ENCODE measurements at places on chromosomes 4 and X. TPM values are rescaled to one million over a fixed set of nuclear protein-coding genes. Genes with fewer than 3 reads are reported as not detected.

F8A2 gene
- total RNA-seq, result not detected

SPIN2A gene
- total RNA-seq, result 0.22 TPM

CHM gene
- total RNA-seq, result 13.1 TPM

ADH1B gene
- total RNA-seq, result 91.9 TPM

MAGED4 gene
- 0.47 TPM for total RNA-seq

GAGE2A gene
- total RNA-seq, result not detected

PPBP gene
- total RNA-seq, result 1.2 TPM

CFP gene
- total RNA-seq, result 3.0 TPM

RBM47 gene
- total RNA-seq, result 2.7 TPM

GAB1 gene
- total RNA-seq, result 87.1 TPM

GRCh38 chr4:151519728-151520415 is 110.9 kb downstream of the FHIP1A start:
- DNase-seq, result no peak
- H3K4me3 ChIP-seq, result no peak overlapping the region
- no peaks in the 10 kb centered on the region for H3K27me3 ChIP-seq
- peaks cover 7% of the 10 kb centered on the region for H3K4me1 ChIP-seq

DNA sequence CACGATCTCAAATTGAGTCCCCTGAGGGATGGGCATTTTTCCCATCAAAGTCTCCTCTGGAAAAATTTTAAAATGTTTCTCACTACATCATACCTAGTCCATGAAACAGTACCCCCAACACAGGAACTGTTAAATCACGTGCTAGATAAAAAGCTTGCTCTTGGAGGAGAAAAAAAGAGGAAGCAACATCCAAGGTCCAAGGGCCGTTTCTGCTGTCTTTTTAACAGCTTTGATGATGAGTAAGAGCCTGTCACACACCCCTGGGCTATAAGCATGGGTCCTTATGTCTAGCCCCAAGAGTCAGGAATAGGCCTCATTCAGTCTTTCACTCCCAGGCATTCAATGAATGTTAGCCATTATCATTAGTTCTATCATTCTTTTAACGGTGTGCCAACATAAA is 128.9 kb downstream of the SH3KBP1 start:
- no peaks in the 10 kb centered on the region for H3K36me3 ChIP-seq
- no peak overlapping the region for H3K4me3 ChIP-seq

- H3K27ac ChIP-seq, result no peak overlapping the region
Observed at GRCh38 chr4:45668128-45668527, 455.7 kb downstream of the GABRG1 start.

DNA sequence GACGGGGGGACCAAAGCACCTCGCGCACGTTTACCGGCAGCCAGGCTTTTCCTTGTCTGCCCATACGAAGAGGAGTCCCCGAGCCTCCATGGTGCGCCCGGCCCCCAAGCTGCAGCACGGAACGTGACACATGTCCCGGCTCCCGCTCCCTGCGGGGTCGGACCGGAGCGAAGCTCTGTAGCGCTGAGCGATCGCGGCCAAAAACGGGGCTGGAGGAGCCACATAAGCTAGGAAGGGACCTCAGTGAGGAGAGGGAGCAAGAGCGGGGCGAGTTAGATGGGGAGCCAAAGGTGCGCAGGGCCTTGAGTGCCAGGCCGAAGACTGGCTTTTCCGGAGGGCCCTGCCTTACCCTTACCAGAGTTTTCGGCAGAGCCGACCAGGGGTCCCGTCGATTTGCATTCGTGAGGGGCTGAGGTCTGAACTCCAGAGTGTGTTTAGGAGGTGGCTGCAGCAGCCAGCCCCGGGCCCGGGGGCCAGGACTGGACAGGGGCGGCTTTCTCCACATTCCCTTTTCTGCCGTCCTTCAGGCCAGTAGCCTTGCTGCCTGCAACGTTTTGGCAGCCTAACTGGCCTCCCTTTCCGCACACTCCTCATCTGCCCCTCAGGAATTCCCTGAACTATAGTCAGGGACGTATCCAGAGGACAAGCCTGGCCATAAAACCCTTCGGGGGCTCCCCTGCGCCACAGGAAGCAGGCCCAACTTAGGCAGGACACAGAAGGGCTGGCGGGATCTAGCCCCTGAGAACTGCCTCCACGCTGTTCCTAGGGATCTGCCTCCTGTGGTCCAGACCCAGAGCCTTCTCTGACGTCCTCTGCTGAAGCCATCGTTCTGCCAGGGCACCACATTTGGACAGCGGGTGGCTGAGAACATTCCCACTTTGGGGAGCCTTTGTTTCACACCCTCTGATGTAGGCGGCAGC is 689 bp downstream of the SSR4 start:
- no peak for DNase-seq
- no peaks in the 10 kb centered on the region for H3K27me3 ChIP-seq
- H3K27ac ChIP-seq, result peak overlapping the region; percentile 98
- H3K36me3 ChIP-seq, result peaks cover 17% of the 10 kb centered on the region
- peaks cover 53% of the 10 kb centered on the region for H3K4me1 ChIP-seq

GRCh38 chr4:56976837-56977320 is 527 bp downstream of the NOA1 start:
- peak; percentile 29 for DNase-seq
- peak overlapping the region; percentile 93 for H3K27ac ChIP-seq
- no peaks in the 10 kb centered on the region for H3K27me3 ChIP-seq
- peak overlapping the region; percentile 96 for H3K4me3 ChIP-seq
- H3K36me3 ChIP-seq, result peaks cover 25% of the 10 kb centered on the region

DNA sequence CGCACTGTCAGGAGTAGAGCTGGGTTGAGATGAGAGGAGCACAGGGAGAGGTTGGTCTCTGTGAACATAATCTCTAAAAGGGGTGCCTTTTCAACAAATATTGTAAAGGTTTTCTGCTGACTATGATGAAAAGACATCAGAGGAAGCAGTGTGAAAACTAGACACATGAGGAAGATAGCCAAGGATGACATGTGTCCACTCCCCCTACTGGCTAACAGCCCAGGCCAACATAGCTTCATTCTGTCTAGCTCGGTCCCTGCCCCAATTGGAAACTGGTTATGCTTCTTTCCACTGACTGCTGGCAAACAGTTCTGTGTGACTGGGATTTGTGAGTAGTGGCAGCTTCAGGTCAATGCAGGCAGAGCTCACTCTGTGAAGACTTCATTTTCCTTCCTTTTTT is 115.4 kb upstream of the ESX1 start:
- no peak overlapping the region for H3K27ac ChIP-seq
- H3K27me3 ChIP-seq, result no peaks in the 10 kb centered on the region
- H3K4me3 ChIP-seq, result no peak overlapping the region
- H3K4me1 ChIP-seq, result no peaks in the 10 kb centered on the region
- DNase-seq, result no peak
- H3K36me3 ChIP-seq, result no peaks in the 10 kb centered on the region

GRCh38 chrX:150143721-150144440 is 205.6 kb upstream of the EOLA2 start:
- no peak overlapping the region for H3K27ac ChIP-seq
- DNase-seq, result no peak
- no peaks in the 10 kb centered on the region for H3K27me3 ChIP-seq
- H3K4me1 ChIP-seq, result no peaks in the 10 kb centered on the region

DNA sequence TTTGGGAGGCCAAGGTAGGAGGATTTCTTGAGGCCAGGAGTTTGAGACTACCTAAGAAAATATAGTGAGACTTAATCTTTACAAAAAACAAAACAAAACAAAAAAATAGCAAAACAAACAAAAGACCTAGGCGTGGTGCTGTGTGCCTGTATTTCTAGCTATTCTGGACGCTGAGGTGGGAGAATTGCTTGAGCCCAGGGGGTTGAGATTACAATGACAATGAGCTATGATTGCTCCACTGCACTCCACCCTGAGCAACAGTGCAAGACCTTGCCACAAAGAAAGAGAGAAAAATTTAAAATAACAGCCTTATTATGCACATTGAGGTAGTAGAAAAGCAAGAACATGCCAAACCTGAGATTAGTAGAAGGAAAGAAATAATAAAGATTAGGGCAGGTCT is 657.7 kb downstream of the PDHA2 start:
- no peak overlapping the region for H3K4me3 ChIP-seq
- no peaks in the 10 kb centered on the region for H3K27me3 ChIP-seq
- H3K4me1 ChIP-seq, result no peaks in the 10 kb centered on the region
- no peaks in the 10 kb centered on the region for H3K36me3 ChIP-seq
- no peak for DNase-seq

GRCh38 chr4:17033025-17033767 is 134.8 kb upstream of the LDB2 start:
- H3K27me3 ChIP-seq, result no peaks in the 10 kb centered on the region
- DNase-seq, result no peak
- H3K27ac ChIP-seq, result no peak overlapping the region

DNA sequence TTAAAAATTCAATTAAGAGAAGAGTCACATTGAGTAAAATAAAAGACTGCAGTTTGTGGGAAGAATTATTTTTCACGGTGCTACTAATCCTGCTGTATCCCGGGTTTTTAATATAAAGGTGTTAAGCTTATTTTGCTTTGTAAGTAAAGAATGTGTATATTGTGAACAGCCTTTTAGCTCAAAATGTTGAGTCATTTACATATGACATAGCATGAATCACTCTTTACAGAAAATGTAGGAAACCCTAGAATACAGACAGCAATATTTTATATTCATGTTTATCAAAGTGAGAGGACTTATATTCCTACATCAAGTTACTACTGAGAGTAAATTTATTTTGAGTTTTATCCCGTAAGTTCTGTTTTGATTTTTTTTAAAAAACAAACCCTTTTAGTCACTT is 39.7 kb downstream of the IRS4 start:
- no peaks in the 10 kb centered on the region for H3K4me1 ChIP-seq
- H3K4me3 ChIP-seq, result no peak overlapping the region
- H3K27ac ChIP-seq, result no peak overlapping the region
- no peaks in the 10 kb centered on the region for H3K27me3 ChIP-seq

DNA sequence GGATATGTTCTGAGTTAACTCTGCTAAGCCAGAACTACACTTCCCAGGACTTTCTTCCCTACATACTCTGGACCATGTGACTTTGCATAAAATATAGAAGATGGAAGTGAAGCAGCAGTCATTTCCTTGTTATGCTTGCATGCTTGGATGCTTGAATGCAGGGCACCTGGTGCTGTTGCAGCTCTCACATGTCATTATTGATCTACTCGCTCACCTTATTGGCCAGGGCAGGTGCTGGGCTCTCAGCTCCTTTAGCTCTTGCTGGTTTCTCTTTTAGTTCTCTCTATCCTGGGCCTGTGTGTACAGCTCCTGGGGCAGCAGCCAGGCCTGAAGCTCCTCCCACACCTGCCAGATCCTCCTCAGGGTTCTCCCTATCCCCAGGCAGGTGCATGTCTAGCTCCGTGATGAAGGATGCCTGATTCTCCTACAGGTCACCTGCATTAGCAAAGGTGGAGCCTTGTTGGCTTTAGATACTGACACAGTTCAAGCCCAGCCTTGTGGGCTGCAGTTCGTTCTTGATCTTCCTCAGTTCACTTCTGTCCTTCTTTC is 53.3 kb downstream of the MED28 start:
- H3K27me3 ChIP-seq, result peaks cover 12% of the 10 kb centered on the region
- H3K4me3 ChIP-seq, result no peak overlapping the region
- no peak for DNase-seq
- no peaks in the 10 kb centered on the region for H3K4me1 ChIP-seq
- no peaks in the 10 kb centered on the region for H3K36me3 ChIP-seq

DNA sequence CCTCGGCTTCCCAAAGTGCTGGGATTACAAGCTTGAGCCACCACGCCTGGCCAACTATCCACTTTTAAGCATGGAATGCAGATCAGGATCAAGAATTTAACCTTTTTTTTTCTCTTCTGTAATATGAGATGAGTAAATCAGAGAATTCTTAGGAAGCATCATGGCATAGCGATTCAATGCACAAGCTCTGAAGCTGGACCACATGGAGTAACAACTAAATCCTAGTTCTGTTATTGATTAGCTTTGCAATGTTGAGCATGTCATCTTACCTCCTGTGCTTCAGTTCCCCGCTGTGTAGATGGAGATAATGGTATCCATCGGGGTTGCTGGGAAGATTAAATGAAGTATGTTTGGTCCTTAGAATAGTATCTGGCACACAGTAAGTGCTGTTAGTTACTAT is 1.9 kb upstream of the SNX25 start:
- H3K36me3 ChIP-seq, result no peaks in the 10 kb centered on the region
- H3K4me1 ChIP-seq, result peaks cover 55% of the 10 kb centered on the region
- no peak overlapping the region for H3K27ac ChIP-seq
- no peaks in the 10 kb centered on the region for H3K27me3 ChIP-seq
- DNase-seq, result no peak
- H3K4me3 ChIP-seq, result no peak overlapping the region

DNA sequence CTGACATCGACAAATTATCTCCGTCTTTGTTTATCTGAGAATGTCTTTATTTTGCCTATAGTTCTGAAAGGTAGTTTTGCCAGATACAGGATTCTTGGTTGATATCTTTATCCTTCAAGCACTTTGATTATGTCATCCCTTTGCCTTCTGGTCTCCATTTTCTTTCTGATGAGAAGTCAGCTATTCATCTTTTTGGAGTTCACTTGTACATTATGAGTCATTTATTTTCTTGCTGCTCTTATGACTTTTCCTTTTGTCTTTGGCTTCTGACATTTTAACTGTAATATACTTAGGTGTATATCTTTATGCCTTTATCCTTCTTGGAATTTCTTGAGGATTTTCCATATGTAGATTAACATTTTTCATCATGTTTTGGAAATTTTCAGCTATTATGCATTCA is 51.4 kb downstream of the SHROOM4 start:
- DNase-seq, result no peak
- H3K27me3 ChIP-seq, result no peaks in the 10 kb centered on the region
- H3K4me1 ChIP-seq, result no peaks in the 10 kb centered on the region
- no peak overlapping the region for H3K27ac ChIP-seq
- H3K4me3 ChIP-seq, result no peak overlapping the region

DNA sequence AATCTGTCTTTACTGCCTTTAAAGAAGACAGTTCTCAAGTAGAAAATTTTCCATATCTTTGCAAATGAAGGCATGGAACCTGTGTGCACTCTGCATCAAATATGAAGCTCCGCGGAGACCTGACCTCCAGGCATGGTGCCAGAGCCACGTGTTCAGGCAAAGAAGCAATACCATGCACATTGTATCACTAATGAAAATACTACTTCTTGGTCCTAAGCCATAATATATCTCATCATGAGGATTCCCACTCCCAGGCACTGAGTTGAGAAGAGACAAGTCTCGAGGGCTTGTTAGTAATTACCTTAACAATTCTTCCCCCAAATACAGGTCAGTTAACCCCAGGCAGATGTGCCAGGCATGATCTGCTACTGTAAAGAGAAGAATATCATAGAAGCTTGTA is 56.7 kb downstream of the PCDH19 start:
- no peaks in the 10 kb centered on the region for H3K27me3 ChIP-seq
- H3K4me3 ChIP-seq, result no peak overlapping the region
- no peaks in the 10 kb centered on the region for H3K36me3 ChIP-seq
- no peak for DNase-seq

DNA sequence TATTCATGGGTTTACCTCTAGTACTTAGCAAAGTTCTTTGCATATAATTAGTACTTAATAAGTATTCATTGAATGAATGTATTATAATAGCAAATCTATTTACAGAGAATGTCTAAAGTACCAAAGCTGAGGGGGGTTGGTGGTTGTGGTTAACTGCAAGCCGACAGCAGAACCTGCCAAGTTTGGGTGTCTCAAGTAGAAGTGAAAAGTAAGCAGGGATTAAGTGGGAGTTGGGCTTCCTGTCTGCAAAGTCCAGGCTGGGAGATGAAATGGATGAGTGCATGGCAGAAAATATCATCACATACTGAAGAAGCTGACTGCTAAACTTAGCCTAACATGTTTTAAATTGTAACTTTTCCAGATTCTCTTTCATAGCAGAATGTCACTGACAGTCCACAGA is 169.6 kb downstream of the CAMK2D start:
- peaks cover 2% of the 10 kb centered on the region for H3K36me3 ChIP-seq
- DNase-seq, result no peak
- no peaks in the 10 kb centered on the region for H3K27me3 ChIP-seq
- no peak overlapping the region for H3K4me3 ChIP-seq
- H3K27ac ChIP-seq, result peak overlapping the region; percentile 43

Measured in left ventricle myocardium inferior (tissue), 1 donor.